Non-pigmented ciliary epithelial cell (primary cell): ENCODE measurements at places on chromosomes 3 and 15.
A peak's percentile ranks its signal among the peaks of the same experiment; 100 is the strongest.

GRCh38 chr3:50133283-50133615 is 21.9 kb upstream of the SEMA3F start:
- no peak for DNase-seq

- DNase-seq, result no peak
Measured at GRCh38 chr3:62542185-62542584, 168.8 kb upstream of the FEZF2 start.

DNA sequence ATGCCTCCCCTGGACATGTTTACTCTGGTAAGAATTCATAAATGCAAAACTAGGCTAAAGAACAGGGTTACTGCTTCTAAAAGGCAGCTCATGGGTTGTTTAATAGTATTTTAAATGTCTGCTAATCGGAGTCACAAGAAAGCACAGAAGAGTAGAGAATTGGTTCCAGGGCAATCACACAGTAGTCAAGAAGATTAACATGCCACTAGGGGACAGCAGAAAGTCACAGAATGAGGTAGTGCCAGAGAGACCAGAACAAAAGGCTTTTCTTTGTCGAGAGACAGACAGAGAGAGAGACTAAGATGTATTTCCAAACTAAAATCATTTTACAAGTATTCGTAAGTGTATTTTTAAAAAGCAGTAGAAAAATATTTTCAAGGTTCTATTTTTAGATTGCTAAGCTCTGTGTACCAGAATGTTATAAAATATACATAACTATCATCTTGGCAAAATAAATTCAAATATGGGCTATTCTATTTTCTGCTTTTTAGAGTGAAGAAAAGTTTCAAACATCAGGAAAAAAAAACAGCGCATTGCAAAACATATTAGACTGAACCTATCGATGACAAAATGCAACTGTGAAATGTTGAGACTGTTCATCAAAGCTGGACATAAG is 78.3 kb upstream of the CDIN1 start:
- DNase-seq, result peak; percentile 42

DNA sequence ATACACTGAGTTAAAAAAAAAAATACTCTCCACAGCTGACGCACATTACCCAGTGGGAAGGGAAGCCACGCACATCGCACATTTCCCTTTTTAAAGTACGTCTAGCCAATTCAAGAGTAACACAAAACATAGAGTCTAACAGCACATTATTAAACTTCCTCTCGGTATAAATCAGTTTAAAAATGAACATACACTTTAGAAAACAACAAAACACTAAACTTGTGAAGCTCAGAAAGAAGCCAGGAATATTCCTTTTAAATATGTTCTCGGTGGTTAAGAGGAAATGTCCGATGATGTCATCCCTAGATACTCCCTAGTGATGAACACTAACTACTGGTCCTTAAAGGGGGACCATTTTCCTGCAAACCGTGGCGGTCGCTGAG is 721 bp downstream of the MYEF2 start:
- DNase-seq, result peak; percentile 27

DNA sequence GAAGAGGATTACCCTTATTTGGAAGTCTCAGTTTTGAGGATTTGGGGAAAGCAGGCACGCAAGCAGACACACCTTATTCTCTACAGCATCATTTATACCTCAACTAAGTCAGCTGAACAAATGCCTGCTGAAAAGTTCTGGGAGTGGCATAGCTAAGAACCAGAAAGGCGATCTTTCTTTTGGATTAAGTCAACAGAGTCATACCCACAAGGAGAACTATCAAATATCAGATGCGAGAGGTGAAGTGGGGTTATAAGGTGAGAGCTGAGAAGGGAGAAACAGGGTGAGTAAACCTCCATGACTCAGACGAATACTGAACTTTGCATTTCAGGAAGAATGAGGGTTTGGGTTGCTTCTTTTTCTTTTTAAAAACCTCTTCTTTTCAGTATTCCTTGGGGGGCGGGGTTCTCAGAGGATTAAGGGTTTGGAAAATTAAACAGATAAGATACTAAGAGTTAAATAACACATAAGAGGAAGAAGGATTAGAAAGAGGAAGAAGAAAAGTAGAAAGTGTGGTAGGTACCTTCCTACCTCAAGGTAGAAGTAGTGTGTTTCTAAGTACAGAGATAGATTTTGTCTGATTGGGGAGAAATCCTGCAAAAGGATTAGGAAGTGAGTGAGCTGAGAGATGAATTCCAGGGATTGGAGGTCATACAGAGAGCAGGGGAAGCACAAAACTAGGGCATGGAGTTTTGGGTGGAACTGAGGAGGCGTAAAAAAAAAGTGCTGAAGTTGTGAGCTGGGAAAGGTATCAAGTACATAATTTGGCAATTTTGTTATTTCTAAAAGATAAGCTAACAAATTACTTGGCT is 41.3 kb upstream of the ICE2 start:
- no peak for DNase-seq

GRCh38 chr15:77812664-77813063 is 180.0 kb upstream of the LINGO1 start:
- DNase-seq, result no peak

DNA sequence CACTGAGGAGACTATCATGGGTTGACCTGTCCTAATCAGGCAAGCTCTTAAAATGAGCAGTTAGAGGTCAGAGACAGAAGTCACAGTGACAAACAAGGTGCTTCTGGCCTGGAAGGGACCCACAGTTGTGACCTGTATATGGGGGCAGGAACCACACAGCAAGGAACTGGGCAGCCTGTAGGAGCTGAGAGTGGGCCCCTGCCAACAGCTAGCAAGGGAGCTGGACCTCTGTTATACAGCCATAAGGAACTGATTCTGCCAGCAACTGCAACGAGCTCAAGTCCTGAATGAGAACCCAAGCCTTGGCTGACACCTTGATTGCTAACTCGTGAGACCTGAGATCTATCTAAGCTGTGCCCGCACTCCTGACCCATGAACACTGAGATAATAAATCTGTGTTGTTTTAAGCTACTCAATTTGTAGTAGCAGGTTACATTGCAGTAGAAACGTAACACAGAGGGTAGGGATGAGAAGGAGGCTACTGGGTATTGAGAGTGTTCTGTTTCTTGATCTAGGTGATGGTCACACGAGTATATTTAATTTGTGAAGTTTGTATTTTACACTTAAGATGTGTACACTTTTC is 44.5 kb upstream of the MAGI1 start:
- DNase-seq, result no peak

- DNase-seq, result no peak
Measured at GRCh38 chr3:55818485-55818884, 331.4 kb upstream of the WNT5A start.

- no peak for DNase-seq
Measured at GRCh38 chr3:172800156-172800555, 49.6 kb downstream of the ECT2 start.

- no peak for DNase-seq
Measured at GRCh38 chr15:39535466-39535865, 45.4 kb upstream of the THBS1 start.
